ENCODE measurements at places on chromosomes 4 and X.

GRCh38 chr4:105683038-105683437 is 25.5 kb downstream of the INTS12 start:
- H3K27me3 ChIP-seq: no peaks in the 10 kb centered on the region
- no peak overlapping the region for H3K27ac ChIP-seq
- no peak for DNase-seq
- H3K36me3 ChIP-seq: no peaks in the 10 kb centered on the region

DNA sequence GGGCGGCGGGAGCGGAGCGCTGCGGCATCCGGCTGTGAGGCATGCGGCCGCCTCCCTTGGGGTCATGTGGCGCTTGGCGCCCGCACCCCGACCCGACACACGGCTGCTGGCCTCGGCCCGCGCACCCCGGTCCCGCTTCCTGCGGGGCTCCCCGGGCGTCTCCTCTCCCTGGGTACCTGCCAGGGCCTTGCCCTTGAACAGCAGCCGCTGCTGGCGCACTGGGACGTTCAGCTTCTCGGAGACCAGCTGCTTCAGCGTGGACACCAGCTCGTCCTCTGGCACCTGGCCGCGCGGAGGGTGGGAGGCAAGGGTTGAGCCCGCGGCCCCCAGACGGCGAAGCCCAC is 391 bp downstream of the UBL4A start:
- H3K27me3 ChIP-seq: no peaks in the 10 kb centered on the region
- H3K4me1 ChIP-seq: peaks cover 2% of the 10 kb centered on the region
- DNase-seq: no peak
- no peak overlapping the region for H3K27ac ChIP-seq
- peak overlapping the region; percentile 88 for H3K4me3 ChIP-seq

- H3K27me3 ChIP-seq: no peaks in the 10 kb centered on the region
- no peaks in the 10 kb centered on the region for H3K4me1 ChIP-seq
- DNase-seq: no peak
These were observed 164.0 kb downstream of the SMARCA1 start for GRCh38 chrX:129359269-129359668.

DNA sequence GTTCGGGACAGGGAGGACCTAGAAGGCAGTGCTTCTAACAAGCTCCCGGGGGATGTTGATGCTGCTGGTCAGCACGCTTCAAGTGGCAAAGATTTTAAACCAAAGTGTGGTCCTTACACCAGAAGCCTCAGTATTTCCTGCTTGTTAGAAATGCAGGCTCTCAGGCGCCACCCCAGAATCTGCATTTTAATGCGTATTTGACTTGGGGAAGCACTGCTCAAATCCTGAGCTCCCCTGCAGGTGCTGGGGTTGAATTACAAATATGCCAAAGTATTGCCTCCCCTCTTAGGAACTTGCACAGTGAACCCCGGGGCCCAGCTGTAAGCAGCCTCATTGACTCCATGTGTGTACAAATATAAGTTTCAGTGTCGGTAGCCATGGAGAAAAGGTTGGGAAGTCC is 70.8 kb upstream of the RAI2 start:
- H3K4me3 ChIP-seq: no peak overlapping the region
- no peaks in the 10 kb centered on the region for H3K27me3 ChIP-seq
- no peaks in the 10 kb centered on the region for H3K36me3 ChIP-seq
- DNase-seq: no peak

GRCh38 chr4:53068755-53069330 is 206.7 kb downstream of the RASL11B start:
- H3K36me3 ChIP-seq: no peaks in the 10 kb centered on the region
- H3K4me1 ChIP-seq: no peaks in the 10 kb centered on the region
- DNase-seq: no peak

GRCh38 chrX:42269186-42269585 is 345.8 kb upstream of the CASK start:
- no peak overlapping the region for H3K27ac ChIP-seq
- H3K27me3 ChIP-seq: no peaks in the 10 kb centered on the region
- no peak overlapping the region for H3K4me3 ChIP-seq

Data from iPS DF 6.9 (cell line).